Activated naive CD4-positive, alpha-beta T cell (primary cell): ENCODE measurements at places on chromosomes 3 and 15.

DNA sequence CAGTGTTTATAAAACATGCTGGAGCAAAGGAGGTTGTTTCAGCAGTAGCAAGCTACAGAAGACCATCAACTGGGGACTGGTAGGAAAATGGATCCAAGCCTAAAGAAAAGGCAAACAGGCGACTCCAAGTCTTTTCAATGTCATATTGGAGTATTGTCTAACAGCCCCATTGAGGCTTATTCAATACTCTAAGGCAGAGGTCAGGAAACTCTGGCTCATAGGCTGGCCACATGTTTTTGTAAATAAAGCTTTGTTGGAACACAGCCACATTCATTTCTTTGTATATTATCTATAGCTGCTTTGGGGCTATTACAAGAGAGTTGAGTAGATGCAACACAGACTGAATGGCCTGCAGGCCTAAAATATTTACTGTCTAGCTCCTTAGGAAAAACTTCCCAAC, 77.5 kb downstream of the RPL22L1 start:
- DNase-seq, result no peak

DNA sequence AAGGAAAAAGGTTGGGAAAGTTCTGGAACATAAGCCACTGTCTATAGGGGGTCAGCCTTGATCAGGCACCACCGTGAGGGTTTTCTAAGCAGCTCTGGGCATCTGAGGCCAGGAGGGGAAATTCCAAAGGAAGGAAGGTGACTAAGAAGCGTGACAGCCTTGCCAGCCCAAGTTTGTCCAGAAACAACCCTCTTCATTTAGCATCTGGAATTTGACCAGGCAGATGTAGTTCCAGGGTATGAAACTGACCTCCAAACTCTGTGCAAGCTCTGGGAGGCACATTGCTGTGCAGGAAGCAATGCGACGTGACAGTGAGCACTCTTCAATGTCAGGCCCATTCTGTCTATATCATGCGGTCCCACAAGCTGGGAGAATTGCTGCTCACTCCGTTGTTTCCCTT, 85.4 kb upstream of the TPM1 start:
- no peak for DNase-seq

DNA sequence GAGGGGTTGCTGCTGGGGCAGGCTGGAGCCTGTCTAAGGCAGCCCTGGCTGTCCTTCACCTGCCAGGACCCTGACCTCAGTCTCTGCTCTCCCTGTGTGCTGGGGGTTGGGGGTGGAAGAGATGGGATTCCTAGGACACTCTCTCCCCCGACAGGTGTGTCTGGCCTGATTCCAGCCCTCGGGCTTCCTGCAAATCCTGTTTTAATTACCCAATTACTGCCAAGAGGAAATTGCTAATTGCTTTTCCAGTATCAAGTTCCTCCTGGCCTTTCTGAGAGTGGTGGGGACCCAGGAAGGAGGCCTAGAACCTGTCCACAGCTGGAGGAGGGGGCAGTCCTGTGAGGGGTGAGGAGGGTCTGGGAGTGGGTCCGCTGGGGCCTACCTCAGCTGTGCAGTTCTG, 15.8 kb downstream of the PLXNA1 start:
- DNase-seq, result no peak

DNA sequence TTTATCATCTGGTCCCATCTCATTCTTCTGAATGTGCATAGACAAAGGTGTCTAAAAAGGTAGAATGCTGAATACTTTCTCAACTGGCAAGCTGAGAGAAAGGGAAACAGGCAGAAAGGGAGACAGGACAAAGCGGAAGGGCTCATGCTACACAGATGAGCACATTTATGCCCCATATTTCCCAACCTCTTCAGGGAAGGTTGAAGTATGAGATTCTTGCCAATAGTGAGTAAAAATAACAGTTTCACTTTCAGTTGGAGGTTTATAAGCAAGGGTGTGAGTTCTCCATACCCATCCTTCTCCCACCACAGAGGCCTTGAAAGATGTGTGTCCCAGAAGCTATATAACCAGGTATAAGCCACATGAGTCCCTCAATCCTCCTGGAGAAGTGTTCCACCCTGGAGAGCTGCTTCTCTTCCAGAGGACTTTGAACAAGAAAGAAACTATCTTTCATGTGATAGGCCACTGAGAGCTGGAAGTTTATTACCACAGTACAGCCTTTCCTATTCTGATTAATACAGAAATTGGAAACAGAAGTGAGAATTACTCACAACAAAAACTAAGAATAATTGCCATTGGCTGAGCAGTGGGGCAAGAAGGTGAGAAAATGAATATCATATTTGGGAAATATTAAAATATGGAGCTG, 709.4 kb upstream of the NR2F2 start:
- no peak for DNase-seq

DNA sequence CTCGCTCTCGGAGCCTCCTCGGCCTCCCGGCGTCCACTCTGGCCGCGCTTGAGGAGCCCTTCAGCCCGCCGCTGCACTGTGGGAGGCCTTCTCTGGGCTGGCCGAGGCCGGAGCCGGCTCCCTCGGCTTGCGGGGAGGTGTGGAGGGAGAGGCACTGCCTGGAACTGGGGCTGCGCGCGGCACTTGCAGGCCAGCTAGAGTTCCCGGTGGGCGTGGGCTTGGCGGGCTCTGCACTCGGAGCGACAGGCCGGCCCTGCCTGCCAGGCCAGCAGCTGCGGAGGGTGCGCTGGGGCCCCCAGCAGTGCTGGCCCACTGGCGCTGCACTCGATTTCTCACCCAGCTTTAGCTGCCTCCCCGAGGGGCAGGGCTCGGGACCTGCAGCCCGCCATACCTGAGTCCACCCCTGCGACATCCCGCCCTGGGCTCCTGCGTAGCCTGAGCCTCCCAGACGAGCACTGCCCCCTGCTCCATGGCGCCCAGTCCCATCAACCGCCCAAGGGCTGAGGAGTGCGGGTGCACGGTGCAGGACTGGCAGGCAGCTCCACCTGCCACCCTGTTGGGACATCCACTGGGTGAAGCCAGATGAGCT, 765.0 kb downstream of the IGSF11 start:
- DNase-seq, result no peak

- DNase-seq, result no peak
Measured at GRCh38 chr15:82952158-82953081, at the start of gene HOMER2. Gene HOMER2 (minus strand): TSS chr15:82952720. CDS start chr15:82952535, 185 bp downstream.

GRCh38 chr15:101455291-101456025, 34.0 kb downstream of the PCSK6 start:
- no peak for DNase-seq

DNA sequence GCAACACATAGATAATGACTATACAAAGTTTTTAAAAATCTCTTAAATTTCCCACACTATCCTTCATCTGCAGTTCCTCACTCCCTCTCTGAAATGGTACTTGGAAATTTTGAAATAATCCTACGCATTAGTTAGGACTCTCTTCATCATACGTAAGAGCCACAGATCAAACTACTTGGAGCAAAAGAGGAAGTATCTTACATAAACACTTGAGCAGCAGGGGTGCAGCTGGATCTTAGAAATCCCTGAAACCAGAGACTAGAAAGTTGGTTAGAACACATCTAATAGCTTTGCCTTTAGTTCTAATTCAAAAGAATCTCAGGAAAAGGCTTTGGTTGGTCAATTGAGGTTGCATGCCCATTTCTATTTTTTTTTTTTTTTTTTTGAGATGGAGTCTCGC, 38.8 kb upstream of the ZNF445 start:
- DNase-seq, result no peak

DNA sequence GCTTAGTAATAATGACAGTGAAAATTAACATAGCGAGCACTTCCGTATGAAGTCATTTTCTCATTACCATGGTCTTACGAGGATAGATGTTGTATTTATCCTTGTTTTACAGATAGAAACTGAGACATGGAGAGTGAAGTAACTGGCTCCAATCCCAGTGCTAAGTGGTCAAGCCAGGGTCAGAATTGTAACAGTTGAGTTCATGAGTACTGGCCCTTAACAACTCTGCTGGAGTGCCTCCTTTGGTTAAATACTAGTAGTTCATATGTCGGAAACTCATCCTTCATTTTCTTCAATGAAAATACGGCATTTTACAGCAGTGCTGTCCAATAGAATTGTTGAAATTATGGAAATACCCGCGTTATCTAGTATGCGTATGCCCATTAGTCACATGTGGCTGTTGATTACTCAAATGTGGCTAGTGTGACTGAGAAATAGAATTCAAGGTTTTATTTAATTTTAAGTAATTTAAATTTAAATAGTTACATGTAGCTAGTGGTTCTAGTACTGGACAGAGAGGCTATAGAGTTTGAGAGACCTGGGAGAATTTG, 32.5 kb downstream of the FNDC3B start:
- no peak for DNase-seq

DNA sequence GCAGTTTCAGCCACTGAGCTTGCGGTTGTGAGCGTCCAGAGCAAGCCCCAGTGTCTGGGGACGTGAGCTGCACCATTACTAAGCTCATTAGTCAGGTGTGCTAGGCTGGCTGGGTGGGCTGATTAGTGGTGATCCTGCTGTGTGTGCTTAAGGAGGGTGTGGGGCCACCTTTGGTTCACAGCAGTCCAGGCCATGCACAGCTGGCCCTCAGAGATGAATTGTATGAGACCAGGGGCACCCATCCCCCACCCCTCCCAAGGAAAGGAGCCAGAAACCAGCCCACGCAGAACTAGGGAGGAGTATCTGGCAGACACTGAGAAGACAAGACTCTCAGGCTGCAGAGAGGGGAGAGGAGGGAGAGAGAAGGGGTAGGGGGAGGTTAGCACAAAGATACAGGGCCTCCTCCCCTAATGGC, 3.8 kb downstream of the TYRO3 start:
- no peak for DNase-seq

- no peak for DNase-seq
Measured at GRCh38 chr15:48834756-48835155, 23.9 kb upstream of the CEP152 start.

DNA sequence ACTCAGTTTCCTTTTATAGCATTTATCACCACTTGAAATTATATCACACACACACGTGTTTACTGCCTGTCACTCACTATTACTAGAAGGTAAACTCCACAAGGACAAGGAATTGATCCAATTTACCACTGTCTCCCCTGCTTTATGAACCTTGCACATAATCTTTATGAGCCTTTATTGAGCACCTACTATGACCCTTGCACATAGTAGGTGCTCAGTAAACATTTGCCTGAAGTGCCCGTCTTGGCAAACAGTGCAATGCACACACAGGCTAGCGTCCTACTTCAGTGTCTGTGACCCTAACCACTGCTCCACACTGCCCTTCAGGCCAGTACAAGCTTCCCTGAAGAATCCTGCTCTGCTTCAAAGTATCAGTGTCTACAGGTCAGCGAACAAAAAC, 237.7 kb upstream of the TMC3 start:
- no peak for DNase-seq

DNA sequence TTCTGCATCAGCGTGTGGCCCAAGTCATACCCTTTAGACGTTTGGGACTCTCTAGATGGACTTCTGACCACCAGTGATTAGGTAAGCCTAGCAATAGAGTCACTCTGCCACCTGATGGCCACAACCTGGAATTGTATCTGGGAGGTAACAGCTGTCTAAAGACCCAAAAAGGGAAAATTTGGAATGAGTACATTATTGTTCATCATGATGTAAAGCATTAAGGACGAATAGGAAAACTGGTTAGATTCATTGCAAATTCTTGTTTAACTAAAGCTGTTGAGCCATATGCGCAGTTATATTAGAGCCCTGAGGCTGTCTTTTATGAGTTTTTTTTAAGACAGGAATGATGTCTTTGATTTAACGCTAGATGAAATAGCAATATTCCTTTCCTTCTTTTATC, 63.6 kb downstream of the FAM81A start:
- no peak for DNase-seq

- DNase-seq, result no peak
Measured at GRCh38 chr3:163490119-163490518, 1588.2 kb downstream of the SI start.

DNA sequence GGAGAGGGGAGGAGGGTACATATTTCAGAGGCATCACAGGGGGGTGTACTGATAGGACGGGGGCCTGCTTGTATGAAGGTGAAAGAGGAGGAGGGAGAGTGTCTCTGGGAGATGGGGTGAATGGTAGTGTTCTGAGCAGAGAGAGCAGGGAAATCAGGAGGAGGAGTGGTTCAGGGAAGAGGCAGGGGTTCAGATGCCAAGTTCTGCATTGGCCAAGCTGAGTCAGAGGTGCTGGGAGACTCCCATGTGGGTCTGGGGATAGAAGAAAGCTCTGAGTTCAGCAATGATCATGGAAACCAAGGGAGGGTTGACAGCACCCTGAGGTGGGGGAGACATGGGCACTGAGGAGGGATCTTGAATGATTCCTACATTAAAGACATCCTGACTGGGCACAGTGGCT, 3.0 kb downstream of the CYP8B1 start:
- DNase-seq, result no peak

DNA sequence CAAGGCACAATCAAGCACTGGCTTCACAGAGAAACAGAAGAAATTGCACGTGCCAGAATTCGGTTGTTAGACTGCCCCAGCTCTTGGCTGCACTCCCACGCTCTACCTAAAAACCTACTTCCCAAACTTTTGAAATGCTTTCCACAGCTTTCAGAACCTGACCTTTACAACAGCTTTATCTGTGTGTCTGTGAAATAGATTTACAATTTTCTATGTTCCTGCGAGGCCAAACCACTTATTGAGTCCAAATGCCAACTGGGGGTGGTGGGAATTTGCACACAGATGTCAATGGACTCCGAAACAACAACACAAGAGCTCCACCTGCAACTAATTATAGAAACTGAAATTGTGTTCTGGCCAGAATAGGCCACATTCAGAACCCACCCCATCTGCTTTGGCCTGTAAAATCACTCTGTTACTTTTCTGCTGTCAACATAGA, 44.6 kb downstream of the ERC2 start:
- DNase-seq, result no peak

DNA sequence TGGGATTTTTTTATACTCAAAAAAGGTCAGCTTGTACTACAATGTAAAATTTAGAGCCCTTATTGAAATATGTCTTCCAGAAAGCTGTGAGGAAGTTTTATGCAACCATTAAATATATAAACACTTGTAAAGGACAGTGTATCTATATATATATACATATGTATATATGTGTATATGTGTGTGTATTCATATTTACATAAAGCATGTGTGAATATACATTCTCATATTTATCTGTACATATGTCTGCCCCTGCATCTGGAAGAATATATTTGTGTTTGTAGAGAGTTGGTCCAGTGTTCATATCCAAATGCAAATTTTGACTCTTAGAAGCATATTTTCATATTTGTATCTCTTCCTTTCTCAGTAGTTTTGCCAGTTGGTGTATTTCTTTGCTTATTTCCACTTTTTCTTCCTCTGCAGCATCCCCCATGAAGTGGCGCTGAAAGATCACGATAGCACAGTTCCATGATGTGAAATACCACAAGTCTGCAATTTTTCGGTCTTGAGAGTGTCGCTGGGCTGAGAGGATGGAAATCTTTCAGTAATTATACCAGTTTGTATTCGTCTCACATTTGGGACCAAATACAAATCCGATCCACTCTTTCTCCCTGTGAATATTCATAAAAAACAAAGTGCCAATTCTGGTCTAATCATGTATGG, 311.7 kb upstream of the DPH6 start:
- no peak for DNase-seq
